Amygdala (tissue), 56 donors: ENCODE measurements at places on chromosomes 11 and 22.

DNA sequence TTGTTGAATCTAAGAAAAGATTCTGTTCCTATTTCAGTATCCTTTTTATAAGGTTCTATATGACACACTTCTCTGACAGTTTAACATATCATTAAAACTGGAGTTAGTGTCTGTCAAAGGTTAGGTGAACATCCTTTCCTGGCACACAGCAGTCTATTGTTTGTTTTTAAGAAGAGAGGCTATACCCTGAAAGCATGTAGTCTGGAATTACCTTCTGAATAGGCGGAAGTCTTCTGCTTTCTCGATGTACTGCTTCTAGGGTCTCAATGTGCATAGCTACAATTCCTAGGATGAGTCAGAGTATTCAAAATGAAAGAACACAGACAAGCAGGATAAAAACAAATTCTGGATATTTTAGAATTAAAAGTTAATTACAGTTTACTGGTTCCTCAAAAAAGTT is 188.6 kb downstream of the SWAP70 start:
- DNase-seq, result no peak

DNA sequence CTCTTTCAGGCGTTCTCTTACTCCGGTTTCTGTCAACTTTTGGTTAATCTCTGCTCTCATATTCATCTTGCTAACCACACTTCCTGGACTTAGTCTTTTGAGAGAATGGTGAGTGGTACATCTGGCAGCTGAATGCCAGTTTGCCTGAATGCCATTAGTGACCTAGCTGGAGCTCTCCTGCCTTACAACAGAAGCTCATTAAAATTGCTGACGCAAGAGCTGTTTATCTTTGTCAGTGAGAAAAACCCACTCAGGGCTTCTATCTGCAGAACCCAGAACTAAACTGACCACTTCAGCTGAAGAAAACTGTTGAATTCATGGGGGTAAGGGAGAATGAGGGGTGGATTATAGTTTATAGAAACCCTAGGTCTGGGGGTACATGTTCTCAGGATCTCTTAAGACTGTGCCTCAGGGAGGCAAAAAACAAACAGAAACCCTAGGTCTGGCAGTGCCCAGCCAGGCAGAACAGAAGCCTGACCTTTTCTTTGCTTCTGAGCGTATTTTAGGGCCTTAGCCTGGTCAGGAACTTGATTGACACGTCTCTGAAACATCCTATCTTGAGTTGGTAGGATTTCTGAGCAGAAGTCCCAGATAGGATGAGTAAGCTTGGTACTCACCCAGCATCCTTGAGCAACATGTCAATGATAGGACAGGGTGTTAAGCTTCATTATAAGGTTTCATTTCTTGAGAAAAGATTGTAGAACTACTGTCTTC is 52.8 kb upstream of the YWHAH start:
- no peak for DNase-seq

- no peak for DNase-seq
Observed at GRCh38 chr11:35183326-35183925, 44.5 kb downstream of the CD44 start.

- DNase-seq, result no peak
Observed at GRCh38 chr22:30424534-30425326, 838 bp upstream of the MTFP1 start.

- no peak for DNase-seq
Observed at GRCh38 chr22:50162391-50162956, 8.1 kb upstream of the PANX2 start.

DNA sequence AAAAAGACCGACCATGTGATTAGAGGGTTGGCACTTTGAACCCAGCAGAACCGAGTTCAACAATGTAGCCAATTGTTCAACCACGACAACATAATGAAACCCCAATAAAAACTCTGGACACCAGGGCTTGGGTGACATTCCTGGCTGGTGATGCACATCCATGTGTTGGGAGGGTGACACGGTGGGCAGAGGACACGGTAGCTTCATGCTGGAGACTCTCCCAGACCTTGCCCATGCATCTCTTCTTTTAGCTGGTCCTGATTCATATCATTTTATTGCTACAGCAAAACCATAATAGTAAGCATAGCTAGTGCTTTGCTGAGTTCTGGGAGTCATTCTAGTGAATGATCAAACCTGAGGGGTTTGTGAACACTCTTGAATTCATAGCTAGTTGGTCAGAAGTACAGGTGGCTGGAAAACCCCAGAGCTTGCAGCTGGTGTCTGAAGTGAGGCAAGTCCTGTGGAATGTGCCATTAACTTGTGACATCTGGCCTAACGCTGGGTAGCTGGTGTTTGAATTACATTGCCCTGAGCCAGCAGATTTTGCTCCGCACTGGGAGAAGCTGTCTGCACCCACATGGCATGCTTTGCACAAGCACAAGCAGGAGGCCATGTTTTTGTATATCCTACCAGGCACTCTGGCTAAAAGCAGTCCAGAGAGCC is 14.0 kb downstream of the RPUSD4 start:
- DNase-seq, result no peak

DNA sequence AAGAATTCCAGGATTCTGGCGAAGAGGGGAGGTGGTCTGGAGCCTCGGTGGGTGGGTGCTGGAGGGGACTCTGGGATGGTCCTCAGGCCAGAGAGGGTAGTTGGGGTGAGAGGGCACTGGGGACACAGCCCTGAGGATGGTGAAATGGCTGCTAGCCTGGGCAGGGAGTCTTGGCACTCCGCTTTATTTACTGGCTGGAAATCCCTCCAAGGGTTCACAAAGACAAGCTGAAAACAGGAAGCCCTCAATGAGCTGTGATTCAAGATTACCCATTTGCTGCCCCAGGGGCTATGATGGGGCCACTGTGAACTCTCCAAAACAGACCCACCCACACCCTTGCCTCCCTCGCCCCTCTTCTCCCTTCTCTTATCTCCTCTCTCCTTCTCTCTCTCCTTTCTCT is 71.9 kb downstream of the FBXO7 start:
- no peak for DNase-seq

DNA sequence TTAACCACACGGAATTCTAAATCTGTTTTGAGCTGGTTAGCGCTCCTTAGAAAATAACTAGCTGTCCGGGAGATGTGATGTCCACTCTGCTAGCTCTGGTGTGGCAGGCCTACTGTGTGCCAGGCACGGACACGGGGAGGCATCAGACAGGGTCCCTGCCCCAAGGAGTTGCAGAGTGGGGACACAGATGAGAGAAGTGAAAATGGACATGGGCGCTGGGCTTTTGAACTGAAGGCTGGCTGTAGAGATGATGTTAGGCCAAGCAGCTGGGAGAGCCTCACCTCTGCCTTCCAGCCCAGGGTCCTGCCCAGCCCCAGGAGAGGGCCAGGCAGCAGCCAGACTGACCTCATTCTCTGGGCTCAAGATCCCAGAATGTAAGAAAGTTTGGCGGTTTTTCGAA is 368.6 kb downstream of the CTTN start:
- no peak for DNase-seq

GRCh38 chr11:60905551-60906113 is 753 bp downstream of the PRPF19 start:
- no peak for DNase-seq

- DNase-seq, result no peak
Observed at GRCh38 chr22:47209547-47210023, 447.1 kb downstream of the TBC1D22A start.

- DNase-seq, result no peak
Observed at GRCh38 chr22:43861529-43861928, 784 bp downstream of the SULT4A1 start.

DNA sequence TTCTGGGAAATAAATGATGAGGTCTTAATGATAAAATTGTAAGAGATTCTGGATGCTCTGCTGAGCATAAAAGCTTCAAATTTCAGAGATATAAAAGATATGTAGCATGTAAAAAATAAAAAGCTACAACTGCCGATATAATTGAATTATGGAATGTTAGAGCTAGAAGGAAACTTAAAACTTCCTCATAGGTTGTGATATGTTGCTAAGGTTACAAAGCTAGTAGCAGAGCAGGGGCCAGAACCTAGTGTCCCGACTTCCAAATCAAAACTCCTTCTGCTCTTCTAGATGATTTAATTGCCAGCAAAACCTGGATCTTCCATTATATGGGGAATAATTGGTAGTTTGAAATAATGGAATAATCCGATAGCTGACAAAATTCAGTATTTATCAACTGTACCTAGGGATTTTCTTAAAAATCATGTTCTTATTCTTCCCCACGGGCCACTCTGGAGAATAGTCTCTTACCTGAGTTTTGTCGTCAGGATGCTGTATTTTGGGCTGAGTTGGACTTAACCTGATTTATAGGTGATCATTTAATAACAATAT is at the start of gene ASCL3:
ASCL3 (minus strand) TSS at position 499 of the 549 bp plus-strand sequence. CDS start 4,855 bp downstream, outside the sequence.
- DNase-seq, result no peak

DNA sequence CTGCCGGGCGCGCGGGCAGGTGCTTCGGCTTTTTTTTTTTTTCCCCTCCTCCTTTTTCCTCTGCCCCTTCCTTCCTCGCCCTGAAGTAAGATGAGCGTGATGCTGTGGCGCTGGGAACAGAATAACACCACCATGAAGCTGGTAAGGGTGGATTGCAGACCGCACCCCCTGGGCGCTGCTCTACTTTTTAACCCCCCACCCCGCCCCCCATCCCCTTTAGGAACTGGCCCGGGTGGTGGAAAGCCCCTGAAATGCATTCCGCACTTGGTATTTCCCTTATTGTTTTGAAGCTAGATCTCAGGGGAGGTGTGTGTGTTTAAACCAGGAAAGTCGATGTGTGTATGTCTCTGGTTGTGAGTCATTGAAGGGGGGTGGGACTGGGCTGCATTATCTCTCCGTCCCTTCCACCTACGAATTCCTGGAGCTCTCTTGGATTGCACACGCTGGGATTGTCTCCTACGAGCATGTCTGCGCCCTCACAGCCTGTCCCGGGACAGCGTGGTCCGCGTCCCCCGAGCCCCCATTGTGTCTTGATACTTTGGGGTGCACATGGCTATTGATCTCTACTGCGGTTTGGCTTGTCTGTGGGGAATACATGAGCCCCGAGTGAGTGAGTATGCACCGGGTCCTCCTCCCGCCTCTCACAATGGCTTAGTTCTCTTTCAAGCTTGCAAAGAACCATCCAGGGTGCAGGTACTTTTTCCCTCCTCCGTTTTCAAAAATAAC is 64.9 kb downstream of the NAV2 start:
- DNase-seq, result no peak

DNA sequence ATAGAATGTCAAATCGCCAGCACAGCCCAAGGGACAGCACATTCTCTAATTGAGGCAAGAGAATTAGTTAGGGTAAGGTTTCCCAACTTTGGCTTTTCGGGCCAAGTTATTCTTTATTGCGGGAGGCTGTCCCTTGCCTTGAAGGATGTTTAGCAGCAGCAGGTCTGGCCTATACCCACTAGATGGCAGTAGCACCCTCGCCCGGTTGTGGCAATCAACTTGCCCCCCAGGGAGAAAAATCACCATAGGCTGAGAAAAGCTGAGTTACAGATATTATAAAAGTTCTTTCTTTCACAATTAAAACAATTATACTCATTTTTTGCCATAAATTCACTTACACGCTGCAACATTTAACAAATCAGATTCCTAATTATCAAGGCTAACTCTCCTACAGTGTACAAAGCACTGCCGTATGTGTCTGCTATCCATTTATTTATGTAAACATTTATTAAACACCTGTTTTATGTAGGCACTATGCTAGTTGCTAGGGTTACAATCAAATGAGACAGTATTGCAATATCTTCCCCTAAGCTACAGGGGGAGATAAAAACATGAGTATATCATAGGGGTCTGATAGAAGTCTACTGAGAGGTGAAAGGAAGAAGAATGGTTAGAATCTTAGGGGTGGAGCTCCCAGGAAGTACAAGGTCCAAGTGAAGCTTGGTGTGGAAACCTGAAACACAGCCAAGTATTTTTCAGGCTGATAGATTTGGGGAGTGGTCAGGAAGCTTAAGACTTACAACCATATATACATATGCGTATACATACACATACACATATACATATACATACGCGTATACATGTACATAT is 452.3 kb downstream of the RAB38 start:
- DNase-seq, result no peak

DNA sequence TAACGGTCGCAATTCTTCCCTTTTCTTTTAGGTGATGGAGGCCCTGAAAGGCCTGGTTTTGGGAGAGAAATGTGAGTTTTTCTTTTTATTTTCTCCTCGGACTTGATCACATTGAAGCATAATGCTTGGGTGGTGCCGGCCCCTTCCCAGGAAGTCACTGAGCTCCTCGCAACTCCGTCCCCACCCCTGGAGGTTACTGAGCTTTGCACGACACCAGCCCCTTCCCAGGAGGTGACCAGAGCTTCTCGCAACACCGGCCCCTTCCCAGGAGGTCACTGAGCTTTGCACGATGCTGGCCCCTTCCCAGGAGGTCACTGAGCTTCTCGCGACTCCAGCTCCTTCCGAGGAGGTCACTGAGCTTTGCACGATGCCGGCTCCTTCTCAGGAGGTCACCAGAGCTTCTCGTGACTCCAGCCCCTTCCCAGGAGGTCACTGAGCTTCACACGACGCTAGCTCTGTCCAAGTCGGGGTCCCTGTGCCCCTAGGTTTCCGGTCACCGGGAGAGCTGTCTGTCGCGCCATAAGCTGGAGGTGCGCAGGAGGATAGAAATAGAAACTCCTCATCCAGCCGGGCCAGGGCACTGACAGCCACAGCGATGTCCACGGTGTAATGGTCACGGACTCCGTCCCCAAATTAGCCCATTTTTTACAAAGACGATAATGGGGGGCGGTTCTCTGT is 586.4 kb downstream of the BRD1 start:
- no peak for DNase-seq

GRCh38 chr11:128725630-128726319 is 31.9 kb downstream of the FLI1 start:
- no peak for DNase-seq

DNA sequence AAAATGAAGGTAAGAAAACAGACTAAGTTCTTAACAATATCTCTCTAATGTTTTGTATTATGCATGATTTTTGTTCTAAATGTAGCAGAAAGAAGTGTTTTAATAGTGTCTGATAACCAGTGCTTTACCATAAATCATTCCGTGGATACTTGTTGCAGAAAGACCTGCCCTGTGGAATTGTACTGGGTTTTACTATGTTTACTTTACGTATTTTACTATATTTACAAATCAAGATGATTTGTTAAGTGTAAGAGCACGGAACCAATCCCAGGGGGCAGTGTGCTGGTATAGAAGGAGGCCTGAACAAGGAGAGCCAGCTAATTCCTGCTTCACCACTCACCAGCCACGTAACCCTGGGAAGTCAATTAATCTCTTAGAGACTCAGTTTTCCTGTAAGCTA is 1.4 kb downstream of the HTR3B start:
- no peak for DNase-seq

- DNase-seq, result no peak
Observed at GRCh38 chr11:128772814-128773213, 78.9 kb downstream of the FLI1 start.

- no peak for DNase-seq
Observed at GRCh38 chr11:95506777-95507176, 275.8 kb upstream of the SESN3 start.
